AG09309 (cell line): ENCODE measurements at places on chromosomes 6 and 20.
A peak's percentile ranks its signal among the peaks of the same experiment; 100 is the strongest.

GRCh38 chr6:21167790-21168189, 425.8 kb upstream of the SOX4 start:
- DNase-seq = no peak

- DNase-seq = no peak
These were observed 158.3 kb downstream of the ZFP64 start for GRCh38 chr20:52033313-52033712.

DNA sequence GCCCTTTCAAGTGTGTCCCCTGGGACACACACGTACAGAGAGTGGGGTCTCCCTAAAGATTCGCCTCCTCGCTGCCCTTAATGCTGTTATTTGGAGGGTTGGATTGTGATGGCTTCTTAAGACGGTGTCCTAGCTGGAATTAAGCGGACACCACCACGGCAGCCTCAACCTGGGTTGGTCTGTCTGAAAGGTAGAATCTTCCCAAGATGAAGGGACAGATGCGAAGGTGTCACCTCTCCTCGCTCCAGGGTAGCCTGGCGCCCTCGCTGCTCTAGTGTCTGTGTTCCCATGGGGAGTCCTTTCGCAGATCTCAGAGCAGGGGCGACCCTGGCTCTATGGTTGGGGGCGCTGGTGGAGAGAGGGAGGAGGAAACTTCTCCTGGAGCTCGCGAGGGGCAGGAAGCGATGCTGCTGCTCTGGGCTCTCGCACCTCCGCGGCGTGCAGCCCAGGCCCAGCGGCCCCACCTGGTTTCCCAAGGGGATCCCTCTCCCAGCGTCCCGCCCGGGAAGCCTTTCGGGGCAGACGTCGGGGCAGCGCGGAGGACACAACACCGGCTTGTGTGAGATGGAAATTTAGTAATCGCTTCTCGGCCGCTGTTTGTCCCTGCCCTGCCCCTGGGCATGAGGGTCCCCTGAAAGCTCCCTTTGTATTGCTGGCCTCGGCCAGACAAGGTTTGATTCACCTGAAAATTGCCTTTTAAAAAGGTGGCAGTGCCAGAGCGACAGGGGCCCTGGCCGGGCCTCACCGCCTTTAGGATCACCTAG, 1.7 kb downstream of the RSPO3 start:
- DNase-seq = no peak

- no peak for DNase-seq
These were observed 310.3 kb upstream of the RNF24 start for GRCh38 chr20:4325548-4326187.

DNA sequence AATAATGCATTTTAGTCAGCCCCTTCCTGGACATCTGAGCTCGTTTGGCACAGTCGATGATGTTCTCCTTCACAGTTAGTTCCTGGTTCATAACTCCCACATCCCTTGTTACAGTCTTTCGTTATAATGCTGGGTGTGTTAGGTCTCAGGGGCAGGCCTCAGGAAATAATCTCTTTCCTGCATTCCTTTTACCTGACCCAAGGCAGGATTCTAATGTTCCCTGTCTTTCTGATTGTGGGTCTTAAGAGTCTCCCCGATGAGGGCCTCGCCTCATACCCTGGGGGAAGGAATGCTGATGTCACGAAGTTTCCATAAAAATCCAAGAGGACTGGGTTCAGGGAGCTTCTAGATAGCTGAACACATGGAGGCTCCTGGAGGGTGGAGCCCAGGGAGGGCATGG, 104.0 kb upstream of the CARMIL1 start:
- DNase-seq = no peak

- no peak for DNase-seq
These were observed 160.0 kb downstream of the PLCB4 start for GRCh38 chr20:9228774-9229450.

DNA sequence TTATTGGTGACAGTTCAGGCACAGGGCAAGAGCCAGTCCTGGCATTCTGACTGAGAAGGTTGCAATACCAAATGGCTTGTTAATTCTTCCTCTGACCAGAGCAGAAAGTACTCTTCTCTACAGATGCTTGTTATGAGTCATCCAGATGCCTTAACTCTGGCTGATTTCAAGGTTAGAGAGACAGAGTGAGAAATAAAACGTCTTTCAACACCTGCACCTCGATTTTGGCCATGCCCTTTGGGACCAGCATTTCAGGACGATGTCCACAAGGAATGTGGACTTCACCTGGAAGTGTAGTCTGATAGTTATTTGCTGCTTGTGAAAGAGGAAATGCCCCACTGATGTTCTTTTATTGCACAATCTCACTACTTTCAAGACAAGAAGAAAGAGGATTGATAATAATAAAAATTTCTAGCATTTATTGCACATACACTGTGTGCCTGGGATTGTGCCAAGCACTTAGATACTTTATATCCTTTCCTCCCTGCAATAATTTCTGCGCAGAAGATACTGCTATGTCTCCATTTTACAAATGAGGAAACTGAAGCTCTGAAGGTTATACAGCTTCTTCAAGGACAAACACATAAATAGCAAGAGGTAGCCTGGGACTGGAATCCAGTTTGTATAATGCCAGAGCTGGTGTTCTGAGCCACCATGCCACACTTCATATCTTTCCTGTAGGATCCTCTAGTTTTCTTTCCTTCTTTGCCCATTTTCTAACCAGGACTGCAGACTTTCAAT, 33.5 kb upstream of the MCM3 start:
- peak; percentile 21 for DNase-seq

- DNase-seq = no peak
These were observed 17.9 kb upstream of the TENT5A start for GRCh38 chr6:81770381-81770780.

GRCh38 chr6:137698636-137699030, 168.4 kb upstream of the TNFAIP3 start:
- DNase-seq = no peak
